ENCODE measurements at places on chromosomes 16 and 17. TPM values are rescaled to one million over a fixed set of nuclear protein-coding genes. Genes with fewer than 3 reads are reported as not detected.

- H3K4me1 ChIP-seq: no peaks in the 10 kb centered on the region
- no peak overlapping the region for H3K27ac ChIP-seq
- no peaks in the 10 kb centered on the region for H3K36me3 ChIP-seq
- DNase-seq: no peak
- H3K27me3 ChIP-seq: no peaks in the 10 kb centered on the region
Measured at GRCh38 chr16:70805787-70806186, 4.8 kb upstream of the VAC14 start.

The CDH11 gene
- 45.8 TPM for total RNA-seq

The FLII gene
- total RNA-seq: 363 TPM

The TOX3 gene
- total RNA-seq: 7.2 TPM

The MYH2 gene
- not detected for total RNA-seq

All from upper lobe of left lung (tissue), 6 donors.